Myocyte (in vitro differentiated cells): ENCODE measurements at places on chromosomes 16 and 17.
A peak's percentile ranks its signal among the peaks of the same experiment; 100 is the strongest.

DNA sequence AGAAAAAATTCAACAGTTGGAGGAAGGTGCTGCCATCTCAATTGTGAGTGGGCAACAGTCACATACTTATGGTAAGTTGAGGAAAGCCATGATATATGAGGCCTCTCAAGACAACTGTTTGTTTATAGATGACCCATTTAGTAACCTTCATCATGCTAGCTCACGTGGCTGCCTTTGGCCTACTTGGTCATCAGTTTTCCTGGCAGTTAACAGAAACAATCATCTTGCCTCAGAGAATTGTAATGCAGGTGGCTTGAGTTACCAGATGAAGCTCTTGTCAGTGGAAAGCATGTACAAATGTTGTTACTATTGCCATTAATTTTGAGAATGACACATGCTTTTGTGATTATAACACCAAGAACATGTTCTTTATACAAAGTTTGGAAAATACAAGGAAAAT is 14.7 kb downstream of the TPPP3 start:
- no peak for DNase-seq

- DNase-seq, result no peak
Measured at GRCh38 chr16:22402191-22402590, 27.8 kb upstream of the CDR2 start.

DNA sequence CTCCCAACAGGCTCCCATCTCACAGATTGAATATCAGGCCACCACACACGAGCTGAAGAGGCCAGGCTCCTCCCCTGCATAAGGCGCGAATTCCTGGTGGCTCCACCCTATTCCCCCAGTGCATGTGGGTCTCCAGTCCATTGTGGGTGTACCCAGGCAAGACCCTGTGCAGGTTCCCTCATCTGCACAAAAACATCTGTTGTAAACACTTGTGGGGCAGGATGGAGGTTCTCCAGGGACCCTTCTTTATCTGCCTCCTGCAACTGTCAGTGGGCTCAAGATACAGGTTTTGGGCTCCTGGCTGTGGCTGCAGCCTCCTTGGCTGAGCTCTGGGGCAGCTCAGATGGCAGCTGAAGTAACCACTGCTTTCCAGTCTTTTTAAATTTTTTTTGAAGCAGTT is 17.6 kb upstream of the LGALS9 start:
- DNase-seq, result no peak

DNA sequence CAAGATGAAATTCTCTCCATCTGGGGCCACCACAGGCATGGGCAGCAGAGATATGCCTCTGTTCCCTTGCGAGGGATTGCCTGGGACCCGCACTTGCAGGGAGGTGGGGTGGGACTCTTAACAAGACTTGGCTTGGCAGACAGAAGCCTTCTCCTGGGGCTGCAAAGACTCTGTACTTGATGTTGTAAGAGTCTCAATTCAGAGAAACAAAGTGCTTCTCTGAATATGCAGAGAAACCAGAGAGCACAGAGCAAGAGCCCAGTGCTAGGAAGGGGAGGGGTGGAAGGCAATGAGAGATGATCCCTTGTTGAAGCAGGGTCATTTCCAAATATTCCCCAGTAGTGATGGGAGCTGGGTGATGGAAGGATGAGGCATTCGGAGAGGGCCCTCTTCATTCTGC is 2.2 kb downstream of the MMP28 start:
- no peak for DNase-seq

DNA sequence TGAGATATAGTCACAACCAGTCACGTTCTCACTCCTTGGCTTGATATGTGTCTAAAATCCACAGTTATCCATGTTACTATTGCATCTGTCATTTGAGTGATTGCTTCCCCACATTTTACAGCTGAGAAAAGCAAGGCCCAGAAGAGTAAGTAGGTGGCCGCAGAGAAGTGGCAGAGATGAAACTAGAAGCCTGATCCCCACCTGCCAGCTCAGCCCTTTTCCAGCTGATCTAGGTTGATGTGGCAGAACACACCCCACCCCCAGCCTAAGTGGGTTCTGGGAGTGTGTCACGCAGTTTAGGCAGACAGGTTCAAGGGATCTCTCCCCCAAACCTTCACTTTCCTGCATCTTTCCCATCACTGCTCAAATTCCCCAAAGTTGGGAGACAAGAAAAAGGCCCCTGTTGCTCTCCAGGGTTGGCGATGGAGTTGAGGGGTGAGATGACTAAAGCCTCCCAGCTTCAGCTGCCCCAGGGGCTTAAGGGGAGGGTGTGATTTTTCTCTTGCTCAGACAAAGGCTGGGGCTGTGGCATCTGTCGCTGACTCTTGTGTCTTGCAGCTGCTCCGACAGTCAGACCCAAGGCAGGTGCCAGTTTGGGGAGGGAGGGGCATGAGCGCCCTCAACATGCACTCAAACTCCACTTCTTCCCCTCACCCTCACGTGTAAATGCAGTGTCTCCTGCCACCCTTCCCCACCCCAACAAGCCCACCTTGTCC is 48.9 kb upstream of the LHX1 start:
- peak; percentile 95 for DNase-seq

DNA sequence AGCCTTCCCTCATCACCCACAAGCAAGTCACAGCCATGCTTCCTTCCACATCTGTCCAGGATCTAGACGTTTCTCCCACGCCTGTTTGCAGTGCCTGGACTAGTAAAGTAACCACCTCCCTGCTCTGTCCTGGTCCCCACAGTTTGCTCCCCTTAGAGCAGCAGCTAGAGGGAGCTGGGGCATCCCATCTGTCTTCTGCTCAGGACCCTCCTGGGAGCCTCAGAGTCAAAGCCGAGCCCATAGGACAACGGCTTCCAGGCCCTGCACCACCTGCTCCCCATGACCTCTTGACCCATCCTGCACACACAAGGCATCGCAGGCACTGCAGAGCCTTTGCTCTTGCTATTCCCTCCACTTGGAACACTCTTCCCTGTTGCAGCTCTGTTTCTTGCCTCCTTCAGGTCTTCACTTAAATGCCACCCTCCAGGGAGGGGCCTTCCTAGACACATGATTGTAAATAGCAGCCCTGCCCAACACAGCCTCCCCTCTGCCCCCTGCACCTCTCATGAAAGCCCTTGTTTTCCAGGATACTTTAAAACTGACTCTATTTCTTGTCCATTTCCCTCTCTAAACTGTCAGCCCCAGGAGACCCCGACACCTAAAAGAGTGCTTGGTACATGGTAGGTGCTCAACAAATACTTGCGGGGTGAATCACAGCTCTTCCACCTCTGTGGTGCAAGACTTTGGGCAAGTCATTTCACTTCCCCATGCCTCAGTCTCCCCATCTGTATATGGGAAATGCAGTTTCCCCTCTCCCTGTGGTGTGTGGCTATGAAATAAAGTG is 3.1 kb downstream of the NATD1 start:
- peak; percentile 25 for DNase-seq

GRCh38 chr16:31713945-31714902 is 159.4 kb upstream of the ZNF267 start:
- peak; percentile 54 for DNase-seq
